ENCODE measurements at places on chromosomes 16 and 17.

GRCh38 chr17:13593757-13594156 lies 8.0 kb downstream of the HS3ST3A1 start:
- peak; percentile 73 for DNase-seq

- no peak for DNase-seq
Observed at GRCh38 chr17:76855105-76855504, 13.1 kb upstream of the MGAT5B start.

DNA sequence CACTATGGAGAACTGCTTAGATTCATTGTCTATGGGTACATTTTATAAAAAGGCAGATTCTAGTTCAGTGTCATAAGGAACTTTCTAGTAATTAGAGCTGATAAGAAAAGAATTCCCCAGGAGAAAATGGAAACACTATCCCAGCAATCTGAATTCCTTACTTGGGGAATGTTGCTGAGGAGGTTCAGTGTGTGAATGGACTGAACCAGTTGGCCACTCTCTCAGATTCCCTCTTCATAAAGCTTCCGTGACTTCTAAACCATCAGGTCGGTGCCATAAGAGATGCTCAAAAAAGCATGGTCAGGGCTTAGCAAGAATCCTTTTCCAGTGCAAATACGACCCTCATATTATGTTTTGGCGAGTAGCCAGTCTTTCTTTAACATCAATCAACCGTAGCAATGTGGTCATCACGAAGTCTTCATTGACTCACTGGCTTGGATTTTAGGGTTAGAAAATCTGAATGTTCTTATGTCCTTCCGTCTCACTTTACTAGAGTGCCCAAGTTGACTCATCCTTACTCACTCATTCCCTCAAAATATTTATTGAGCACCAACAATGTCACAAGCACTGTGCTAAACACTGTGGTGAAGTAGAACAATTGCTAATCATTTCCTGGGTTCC lies 102.7 kb upstream of the HLF start:
- peak; percentile 76 for DNase-seq

- no peak for DNase-seq
Observed at GRCh38 chr17:66930933-66931332, 33.6 kb upstream of the CACNG4 start.

DNA sequence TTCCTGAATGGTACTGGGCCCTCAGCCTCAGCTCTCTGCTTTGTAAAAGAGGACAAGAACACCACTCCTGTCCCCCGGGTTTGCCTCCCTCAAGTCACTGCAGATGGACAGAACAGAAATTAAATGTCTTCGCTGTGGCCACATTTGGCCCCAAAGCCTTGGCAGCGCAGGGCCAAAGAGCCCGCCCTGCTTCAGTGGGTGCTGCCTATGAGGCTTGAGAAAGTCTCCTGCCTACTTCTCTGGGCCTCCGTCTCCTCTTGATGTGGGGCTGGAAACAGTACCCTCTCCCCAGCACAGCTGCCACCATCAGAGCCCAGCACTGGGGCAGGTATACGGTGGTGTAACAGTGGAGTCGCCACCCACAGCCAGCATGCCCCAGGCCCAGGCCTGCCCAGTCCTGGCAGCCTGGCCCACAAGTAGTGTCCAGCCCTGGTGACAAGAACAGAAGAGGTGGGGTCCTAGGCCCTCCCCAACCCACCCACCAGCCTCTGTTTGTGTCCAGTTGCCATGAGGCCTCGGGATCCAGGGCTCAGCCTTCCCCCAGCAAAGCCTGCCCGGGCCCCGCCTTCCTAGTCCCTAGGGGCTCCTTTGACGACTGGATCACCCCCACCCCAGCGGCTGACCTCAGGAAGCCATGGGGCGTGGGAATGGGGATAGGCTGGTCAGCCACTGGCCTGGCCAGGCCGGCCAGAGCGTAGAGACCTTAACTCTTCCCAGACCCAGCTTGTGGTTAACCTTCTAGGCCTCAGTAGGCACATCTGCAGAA lies 3.9 kb upstream of the TPPP3 start:
- no peak for DNase-seq

- DNase-seq = no peak
Observed at GRCh38 chr16:11992586-11993524, 16.3 kb downstream of the SNX29 start.

GRCh38 chr16:75471723-75472633 lies 7.5 kb upstream of the TMEM170A start:
- DNase-seq = peak; percentile 59

- DNase-seq = peak; percentile 23
Observed at GRCh38 chr17:48391444-48391843, 38.6 kb downstream of the SKAP1 start.

DNA sequence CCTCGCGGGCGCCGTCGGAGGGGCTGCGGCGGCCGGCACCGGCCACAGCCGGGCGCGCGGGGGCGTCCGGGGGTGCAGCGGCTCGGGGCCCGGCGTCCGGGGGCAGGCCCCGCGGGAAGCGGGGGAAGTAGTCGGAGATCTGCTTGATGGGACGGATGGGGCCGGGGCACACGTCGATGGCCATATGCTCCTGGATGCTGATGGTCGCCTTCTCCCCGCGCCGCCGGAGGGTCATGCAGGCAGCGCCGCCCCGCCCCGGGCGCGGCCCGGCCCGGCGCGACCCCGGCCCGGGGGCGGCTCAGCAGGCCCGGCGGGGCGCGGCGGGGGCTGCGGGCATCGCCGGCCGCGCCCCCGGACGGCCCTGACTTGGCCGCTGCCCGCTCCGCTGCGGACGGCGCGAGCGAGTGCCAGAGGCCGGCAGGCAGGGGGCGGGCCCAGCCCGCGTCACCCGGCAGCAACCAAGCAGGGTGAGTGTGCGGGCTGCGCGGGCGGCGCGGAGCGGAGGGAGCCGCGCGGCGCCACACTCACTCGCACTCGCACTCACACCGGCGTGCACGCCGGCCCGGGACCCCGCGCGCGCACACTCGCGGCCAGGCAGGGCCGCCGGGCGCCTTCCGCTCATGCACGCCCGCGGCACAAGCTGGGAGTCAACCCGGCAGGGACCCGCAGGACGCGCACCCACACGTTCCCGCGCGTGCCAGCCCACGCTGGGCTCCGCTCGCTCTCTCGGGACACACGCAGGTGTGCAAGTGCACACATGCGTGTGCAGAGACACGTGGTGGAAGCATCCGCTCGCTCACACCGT lies at the start of gene DOC2B:
DOC2B (minus strand) TSS at position 406 of the 805 bp plus-strand sequence; CDS start at position 235, 171 bp downstream.
- peak; percentile 22 for DNase-seq

DNA sequence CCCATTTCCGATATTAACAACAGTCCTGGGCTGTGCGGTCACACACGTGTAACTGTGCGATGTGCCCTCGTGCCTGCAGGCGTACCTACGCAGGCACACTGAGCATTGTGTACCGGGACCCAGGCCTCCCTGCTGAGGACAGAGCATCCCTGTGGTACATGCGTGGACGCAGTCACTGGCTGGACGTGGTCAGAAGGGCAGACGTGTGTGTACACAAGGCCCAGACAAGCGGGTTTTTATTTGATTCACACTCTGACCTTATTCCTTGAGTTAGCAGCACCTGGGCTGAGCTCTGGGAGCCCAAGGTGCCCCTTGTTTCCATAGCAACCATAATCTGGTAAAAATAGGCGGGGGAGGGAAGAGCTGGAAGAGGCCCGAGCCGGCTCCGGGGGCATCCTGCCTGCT lies 19.5 kb downstream of the RAP1GAP2 start:
- DNase-seq = no peak

DNA sequence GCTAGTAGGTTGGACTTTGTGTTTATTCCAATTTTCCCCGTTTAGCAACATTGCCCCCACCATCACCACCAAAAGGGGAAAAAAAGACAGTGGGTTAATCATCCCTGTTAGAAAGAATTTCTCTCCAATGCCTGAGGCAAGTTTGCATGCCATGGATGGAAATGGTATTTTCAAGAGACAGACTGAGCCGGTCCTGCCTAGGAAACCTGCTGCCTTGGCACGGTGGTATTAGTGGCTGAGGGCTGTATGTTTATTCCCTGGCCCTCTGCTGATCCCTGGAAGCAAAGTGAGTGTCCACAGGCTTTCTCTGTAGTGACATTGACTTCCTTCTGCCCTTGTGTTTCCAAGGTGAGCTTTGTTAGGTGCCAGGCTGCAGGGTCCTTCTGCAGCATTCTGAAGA lies 427.0 kb upstream of the RBFOX1 start:
- DNase-seq = no peak

- no peak for DNase-seq
Observed at GRCh38 chr16:23374721-23375510, 72.8 kb downstream of the SCNN1B start.

- no peak for DNase-seq
Observed at GRCh38 chr16:86495756-86496261, 14.5 kb upstream of the FOXF1 start.

GRCh38 chr16:4535627-4536108 lies 2.9 kb downstream of the CDIP1 start:
- no peak for DNase-seq

DNA sequence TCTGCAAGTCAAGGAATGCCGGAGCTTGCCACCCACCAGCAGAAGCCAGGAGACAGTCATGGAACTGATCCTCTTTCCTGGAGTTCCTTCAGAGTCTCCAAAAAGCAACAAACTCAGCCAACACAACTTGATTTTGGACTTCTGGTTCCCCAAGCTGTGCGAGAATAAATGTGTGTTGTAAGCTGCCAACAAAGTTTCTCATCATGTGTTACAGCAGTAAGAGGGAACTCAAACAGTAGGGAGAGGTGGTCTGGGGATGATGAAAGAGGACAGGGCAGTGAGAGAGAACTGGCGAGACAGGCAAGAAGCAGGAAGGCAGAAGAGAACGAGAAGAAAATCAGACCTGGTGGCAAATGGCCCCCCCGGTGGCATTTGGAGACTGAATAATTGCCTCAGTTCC lies 204.9 kb downstream of the MAF start:
- no peak for DNase-seq

GRCh38 chr17:2595716-2596115 lies 2.3 kb downstream of the PAFAH1B1 start:
- DNase-seq = peak; percentile 24

GRCh38 chr16:57977418-57978069 lies 6.6 kb upstream of the CNGB1 start:
- no peak for DNase-seq

- no peak for DNase-seq
Observed at GRCh38 chr17:67672592-67673335, 45.0 kb upstream of the NOL11 start.

DNA sequence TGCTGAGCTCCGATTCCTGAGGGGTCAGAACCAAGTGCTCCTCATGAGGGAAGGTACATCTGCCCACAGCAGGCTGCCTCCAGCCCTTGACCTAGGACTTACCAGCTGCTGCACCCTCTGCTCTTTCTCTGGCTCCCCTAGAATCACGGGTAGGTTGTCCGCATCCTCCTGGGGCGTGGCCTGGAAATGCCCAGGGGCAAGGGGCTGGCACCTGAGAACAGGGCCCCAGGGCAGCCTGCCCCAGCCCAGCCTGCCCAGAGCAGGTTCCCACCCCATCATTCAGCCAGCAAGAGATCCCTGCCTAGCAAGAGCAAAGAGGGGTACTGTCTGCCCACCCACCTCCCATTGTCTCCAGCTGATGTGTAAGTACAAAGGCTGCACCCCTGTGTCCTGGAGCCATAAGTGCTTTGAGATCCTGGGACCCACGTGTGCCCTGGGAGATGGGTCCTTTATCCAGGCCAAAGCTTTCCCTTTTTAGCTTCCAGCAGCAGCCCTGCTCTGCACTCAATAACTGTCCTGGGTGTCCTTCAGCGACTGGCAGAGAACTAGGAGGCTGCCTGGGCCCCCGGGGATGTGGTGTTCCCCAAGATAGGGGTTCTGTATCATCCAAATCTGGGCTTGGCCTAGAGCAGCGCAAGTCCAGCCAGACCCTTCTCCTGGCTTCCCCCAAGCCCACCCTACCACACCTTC lies 5.1 kb downstream of the TSPOAP1 start:
- DNase-seq = no peak

- no peak for DNase-seq
Observed at GRCh38 chr16:11182411-11182810, 73.6 kb downstream of the SOCS1 start.

GRCh38 chr17:13078591-13079385 lies 61.0 kb upstream of the ELAC2 start:
- DNase-seq = peak; percentile 41

- no peak for DNase-seq
Observed at GRCh38 chr16:81651758-81652718, 127.1 kb upstream of the PLCG2 start.

DNA sequence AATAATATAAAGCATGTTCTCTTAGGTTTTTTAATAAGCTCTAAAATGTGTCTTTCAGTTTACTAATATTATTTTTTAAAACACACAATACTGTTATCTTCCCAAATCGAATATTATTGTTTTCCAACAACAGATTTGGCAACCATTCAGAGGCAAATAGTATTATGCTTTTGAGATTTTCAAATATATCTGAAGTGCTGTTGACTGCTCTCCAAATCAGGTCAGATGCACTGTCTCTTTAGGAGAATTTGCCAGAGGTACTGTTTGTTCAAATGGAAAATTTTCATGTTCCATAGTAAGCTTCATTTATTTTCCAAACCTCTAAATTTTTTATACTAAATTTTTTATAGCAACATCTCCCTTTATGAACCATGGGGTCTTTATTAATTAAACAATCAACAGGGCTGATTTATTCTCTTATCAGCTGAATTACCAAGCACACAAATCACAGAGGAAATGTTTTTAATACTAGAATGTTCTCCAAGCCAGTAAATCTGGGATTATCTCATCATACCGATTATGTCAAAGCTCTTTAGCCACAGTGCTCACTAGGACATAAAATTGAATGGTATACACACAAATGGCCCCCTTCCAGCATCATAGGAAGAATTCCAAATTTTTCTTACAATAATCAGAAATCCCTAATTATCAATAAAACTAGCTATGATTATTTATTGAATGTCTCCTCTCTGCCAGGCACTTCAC lies 108.8 kb upstream of the HLF start:
- DNase-seq = no peak

DNA sequence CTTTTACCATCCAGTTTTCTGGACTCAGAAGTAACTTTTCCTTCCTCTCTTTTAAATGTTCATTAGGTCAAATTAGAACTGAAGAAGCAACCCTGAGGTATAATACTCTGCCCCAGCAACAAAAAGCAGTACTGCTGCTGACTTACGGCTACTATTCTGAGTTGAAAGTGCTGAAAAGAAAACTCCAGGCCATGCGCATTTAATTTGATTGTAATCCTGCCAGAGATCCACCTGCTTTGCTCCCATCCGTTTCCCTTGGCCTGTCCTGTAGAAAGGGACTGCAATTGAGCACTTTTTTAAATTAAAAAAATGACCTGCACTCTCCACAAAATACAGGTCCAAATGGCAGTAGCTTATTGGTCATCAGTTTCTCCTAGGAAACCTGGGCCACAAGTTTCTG lies 61.6 kb downstream of the PITPNC1 start:
- DNase-seq = no peak

DNA sequence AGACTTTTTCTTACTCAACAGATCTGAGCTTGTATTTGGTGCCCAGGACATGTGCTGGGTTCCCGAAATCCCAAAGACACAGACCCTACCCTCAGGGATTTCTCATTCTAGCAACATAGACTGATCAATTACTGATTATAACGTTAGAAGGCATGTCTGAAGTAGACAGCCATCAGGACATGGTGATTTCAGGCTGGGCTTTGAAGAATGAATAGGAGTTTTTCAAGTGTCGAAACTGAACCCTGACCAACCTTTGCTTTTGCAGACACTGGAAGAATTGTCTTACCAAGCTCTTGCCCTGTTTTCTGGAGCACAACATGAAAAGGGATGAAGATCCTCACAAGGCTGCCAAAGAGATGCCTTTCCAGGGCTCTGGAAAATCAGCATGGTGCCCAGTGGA lies 40.0 kb upstream of the IL21R start:
- no peak for DNase-seq

- no peak for DNase-seq
Observed at GRCh38 chr17:29388937-29389336, 1.2 kb upstream of the TAOK1 start.

- peak; percentile 30 for DNase-seq
Observed at GRCh38 chr17:60103957-60104356, 25.2 kb upstream of the HEATR6 start.

- peak; percentile 97 for DNase-seq
Observed at GRCh38 chr17:68909066-68909465, 46.1 kb downstream of the ABCA8 start.

All from AG10803 (cell line).